Lower lobe of right lung (tissue), 2 donors: ENCODE measurements at places on chromosomes 12 and 14.

DNA sequence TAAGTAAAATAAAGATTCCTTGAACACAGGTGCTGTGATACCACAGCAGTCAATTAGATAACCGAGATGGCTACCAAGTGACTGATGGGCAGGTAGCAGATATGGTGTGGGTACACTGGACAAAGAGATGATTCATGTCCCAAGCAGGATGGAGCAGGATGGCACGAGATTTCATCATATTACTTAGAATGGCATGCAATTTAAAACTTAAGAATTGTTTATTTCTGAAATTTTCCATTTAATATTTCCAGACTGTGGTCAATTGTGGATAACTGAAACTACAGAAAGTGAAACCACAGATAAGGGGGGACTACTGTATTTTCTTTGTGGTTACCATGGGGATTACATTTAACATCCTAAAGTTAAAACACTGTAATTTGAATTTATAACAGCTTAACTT, 7.5 kb upstream of the ZFP36L1 start:
- no peak for DNase-seq

DNA sequence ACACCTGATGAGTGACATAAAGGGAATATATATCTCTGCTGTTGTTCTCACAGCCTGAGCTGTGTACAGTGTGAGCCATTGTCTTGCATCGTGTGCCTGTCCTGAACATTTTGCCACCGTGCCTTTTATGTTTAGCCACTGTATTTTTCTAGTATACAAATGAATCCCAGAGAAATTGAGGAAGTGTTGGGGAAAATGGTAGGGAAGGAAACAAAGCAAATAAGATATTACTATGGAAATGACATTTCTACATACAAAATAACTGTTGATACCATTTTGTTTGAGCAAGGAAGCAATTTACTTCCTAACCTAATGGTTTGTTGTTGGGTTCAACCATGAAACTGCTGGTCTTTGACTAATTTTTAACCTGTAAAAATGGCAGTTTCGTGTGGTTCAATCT, 5.5 kb downstream of the PSMA6 start:
- DNase-seq: no peak

GRCh38 chr12:55957106-55957859, 8.6 kb downstream of the PMEL start:
- DNase-seq: no peak

GRCh38 chr14:68340262-68340661, 452.6 kb downstream of the ZFP36L1 start:
- no peak for DNase-seq

GRCh38 chr12:13000925-13001774, 1.1 kb upstream of the HEBP1 start:
- peak; percentile 79 for DNase-seq
